A172 (cell line): ENCODE measurements at places on chromosomes 13 and 19. TPM values are rescaled to one million over a fixed set of nuclear protein-coding genes. Genes with fewer than 3 reads are reported as not detected.

- no peak for DNase-seq
These were observed 975 bp downstream of the SBK2 start for GRCh38 chr19:55535965-55536350.

GRCh38 chr13:113903912-113904311, 40.0 kb upstream of the GAS6 start:
- DNase-seq, result no peak

DNA sequence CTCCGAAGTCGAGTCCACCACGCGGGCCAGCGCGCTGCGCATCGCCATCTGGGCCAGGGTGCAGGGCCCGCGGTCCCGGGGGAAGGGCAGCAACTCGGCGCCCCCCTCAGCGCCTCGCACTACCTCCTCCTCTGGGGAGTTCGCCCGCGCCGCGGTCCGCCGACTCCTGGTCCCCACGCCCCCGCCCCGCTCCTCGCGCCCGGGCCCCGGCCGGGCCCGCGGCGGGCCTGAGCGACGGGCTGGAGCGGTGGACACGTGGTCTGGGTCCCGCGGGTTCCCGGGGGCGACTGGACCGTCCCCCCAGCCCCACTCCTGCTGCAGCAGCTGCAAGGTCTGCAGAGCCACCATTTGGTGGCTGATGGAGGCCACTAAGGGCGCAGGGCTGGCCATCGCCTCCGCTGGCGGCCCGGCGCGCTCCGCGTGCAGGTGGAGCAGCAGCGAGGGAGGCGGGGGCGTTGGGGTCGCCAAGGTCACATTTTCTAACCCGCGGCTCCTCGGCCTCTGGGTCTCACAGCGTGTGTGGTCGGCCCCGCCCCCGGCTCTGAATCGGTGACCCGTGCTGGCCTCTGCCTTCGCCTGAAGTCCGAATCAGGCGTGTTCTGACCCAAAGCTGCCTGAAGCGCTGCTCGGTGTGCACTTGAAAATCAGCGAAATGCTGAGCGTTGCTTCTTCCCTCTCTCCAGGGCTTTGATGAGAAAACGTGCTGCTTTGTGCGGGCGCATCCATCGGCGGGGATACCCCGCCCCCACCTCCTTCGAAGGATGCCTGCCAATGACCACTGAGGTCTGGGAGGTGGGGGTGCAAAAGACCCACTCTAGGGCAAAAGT, at the start of gene DLEU7:
Gene DLEU7 (minus strand): TSS at position 436 of the 827 bp plus-strand sequence. CDS start 46 bp downstream, at position 390.
- DNase-seq, result no peak

DNA sequence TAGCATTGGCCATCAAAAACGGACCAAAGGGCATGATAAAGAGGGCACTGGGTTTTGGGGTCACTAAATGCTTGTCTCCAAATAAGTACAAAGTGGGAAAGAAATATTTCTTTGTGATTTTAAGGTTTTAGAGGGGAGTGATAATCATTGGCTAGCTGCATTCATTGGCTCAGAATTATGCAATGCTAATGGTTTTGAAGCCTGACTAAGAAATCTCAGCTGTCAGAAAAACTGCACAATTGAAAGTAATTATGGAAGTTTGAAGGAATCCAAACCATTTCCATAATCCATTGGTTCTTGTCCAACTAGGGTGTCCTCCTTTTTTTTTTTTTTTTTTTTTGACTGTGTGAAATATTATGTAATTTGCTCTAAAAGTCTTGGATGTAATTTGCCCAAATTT, 88.2 kb upstream of the ARGLU1 start:
- DNase-seq, result no peak

GRCh38 chr13:94607056-94607455, 5.4 kb downstream of the GPR180 start:
- no peak for DNase-seq

- DNase-seq, result no peak
These were observed 130.9 kb upstream of the SLITRK6 start for GRCh38 chr13:85930108-85930507.

DNA sequence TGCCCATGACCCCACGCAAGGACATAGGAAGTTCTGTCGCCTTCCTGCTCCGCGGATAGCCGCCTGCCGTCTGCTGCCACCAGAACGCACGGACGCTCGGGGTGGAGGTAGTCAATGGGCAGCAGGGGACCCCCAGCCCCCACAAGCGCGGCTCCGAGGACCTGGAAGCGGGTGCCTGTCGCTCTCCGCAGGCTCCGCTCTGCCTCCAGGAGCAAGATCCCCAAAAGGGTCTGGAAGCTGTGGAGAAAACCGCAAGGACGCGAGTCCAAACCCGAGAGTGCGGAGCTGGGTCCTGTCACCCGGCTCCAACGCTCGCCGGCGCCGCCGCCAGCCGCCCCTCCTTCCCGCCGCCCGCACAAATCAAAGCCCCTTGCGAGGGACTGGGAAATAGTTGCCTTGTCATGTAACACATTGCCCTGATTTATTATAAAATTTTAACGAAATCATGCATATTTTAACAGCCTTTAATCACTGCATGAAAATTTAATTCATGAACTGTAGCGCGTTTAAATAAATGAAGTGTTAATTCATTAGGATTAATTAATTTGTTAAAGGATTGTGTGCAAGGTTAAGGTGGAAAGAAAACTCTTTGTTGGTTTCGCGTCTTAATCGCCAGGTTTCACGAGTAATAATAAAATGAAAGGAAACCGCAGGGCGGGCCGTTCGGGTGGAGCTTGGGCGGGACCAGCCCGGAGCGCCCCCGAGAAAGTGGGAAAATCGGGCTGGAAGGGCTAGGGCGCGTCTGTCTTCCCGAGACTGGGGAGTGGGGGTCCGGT, 5.5 kb upstream of the POU4F1 start:
- no peak for DNase-seq

- DNase-seq, result no peak
These were observed 278.5 kb downstream of the DCT start for GRCh38 chr13:94201022-94201421.

DNA sequence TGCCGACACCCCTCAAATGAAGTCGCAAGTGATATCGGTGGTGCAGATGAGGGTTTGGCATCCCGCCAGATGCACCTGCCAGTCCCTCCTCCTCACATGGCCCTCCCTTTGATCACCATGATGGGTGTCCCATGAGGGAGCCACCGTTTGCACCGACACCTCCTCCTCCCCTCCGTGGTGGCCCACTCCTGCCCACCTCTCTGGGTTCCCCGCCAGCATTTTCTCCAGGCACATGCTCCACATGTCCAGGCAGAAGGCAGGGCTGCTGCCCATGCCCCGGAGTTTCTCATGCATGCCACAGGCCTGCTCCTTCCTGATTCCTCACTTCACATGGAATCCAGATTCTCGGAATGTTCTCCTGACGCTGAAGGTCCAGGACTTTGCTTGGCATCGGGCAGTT, 49.3 kb downstream of the COL4A2 start:
- DNase-seq, result no peak

The LILRB4 gene
- not detected in 2 replicates for total RNA-seq

DNA sequence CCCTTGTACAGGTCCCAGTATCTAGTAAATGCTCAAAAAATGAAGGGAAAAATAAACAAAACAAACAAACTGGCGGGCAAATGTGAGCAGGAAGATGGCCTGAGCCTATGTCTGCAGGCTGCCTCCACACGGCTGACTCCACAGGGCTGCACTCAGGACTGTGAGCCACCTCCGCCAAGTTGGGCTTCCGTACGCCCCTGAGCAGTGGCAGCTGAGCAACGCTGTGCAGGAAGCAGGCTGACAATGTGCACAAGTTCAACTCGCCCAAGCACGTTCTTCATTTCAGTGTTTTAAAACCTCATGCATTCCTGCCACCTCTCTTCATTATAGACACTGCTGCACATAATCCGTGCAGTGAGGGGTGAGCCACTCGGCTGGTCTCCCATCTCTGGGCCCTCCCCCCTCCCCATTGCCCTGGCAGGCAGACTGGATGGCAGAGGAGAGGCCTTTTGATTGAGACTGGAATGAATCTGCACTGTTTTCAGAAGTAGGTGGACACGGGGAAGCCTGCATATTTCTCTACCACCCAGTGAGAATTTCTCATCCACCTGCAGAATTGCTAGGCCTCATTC, 915.3 kb downstream of the UQCRFS1 start:
- no peak for DNase-seq

GRCh38 chr13:35332134-35332533, 144.4 kb downstream of the MAB21L1 start:
- DNase-seq, result no peak

- DNase-seq, result no peak
These were observed 6.0 kb downstream of the PVR start for GRCh38 chr19:44649578-44650145.

The NKPD1 gene
- not detected in 2 replicates for total RNA-seq

The TNNT1 gene
- 467 and 500 TPM in 2 replicates for total RNA-seq

The RASL11A gene
- total RNA-seq, result 4.0 and 5.3 TPM in 2 replicates

The NKG7 gene
- not detected in 2 replicates for total RNA-seq

DNA sequence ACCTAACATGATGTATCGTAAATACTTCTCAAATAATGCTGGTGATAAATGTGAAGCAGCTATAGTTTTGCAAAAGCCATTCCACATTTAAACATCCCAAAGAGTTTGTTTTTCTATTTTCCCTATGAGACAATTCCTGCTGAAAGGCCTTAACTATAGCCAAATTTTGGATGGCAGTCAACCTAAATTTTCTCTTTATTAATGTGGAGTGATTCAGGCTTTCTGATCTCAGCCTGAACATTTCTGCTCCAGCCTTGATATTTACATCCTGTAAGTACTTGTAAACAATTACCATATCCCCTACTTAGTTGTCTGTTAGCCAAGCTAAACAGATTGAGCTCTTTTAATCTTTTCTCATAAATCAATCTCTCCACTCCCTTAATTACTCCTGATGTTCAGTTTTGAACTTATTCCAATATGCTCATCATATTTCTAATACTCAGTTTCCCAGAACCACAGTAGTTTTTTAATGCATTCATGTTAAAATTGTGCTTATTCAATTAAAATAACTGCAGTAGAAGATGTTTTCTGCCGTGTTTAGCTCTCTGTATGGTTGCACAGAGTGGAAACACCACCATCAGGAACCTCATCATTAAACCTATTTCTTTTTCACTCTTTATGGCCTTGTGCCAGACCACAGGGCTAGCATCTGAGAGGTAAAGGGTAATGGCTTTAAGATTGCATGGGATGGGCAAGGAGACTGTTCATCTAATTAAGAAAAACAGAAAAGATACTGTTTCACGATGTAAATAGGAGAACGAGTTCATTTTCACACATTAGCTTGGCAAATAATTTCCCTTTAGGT, 1235.2 kb upstream of the SLC10A2 start:
- no peak for DNase-seq

The SPART gene
- 73.5 and 91.3 TPM in 2 replicates for total RNA-seq

The SYCN gene
- total RNA-seq, result not detected in 2 replicates

The IFNL1 gene
- not detected in 2 replicates for total RNA-seq

DNA sequence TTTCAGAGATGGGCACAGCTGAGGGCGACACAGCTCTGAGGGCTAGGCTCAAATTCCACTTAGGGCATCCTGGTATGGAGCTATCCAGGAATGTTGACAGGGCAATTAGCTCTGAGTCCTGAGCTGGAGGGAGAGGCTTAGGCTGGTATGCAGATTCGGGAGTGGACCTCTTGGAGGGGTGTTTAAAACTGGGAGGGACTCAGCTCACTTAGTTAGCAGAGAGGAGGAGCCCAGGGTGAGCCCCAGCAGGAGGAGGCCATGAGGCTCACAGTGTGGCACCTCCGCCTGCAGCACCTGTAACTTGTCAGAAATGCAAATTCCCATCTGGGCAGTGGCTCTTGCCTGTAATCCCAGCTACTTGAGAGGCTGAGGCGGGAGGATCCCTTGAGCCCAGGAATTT, 10.2 kb upstream of the NOP53 start:
- no peak for DNase-seq

The ALOX5AP gene
- not detected in 2 replicates for total RNA-seq

- DNase-seq, result no peak
These were observed 27.9 kb downstream of the NCAN start for GRCh38 chr19:19239675-19240074.

The MYO1F gene
- total RNA-seq, result 0.02 TPM in 1 of 2 replicates, not detected in the other
